Uterus (tissue), 4 donors: ENCODE measurements at places on chromosomes 7 and 10.

- H3K36me3 ChIP-seq, result no peaks in the 10 kb centered on the region
- H3K4me3 ChIP-seq, result no peak overlapping the region
- no peak overlapping the region for H3K27ac ChIP-seq
- DNase-seq, result no peak
Measured at GRCh38 chr7:131506597-131506996, 49.8 kb downstream of the PODXL start.

DNA sequence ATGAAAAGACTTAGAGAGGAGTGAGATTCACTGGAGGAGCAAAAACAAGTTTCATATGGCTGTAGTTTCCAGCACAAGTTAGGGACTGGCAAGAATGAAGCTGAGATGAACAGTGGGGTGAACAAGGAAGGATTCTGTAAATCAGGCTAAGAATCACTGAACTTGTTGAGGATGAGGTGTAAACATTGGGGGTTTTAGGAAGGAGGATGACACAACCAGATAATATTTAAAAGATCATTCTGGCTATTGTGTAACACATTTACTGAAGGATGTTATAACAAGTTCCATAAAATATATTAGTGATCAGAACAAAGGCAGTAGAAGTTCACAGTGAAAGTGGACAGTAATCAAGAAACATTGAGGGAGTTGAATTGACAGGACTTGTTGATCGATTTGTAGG lies 68.9 kb downstream of the CD36 start:
- H3K27me3 ChIP-seq, result no peaks in the 10 kb centered on the region
- H3K36me3 ChIP-seq, result no peaks in the 10 kb centered on the region
- no peak overlapping the region for H3K27ac ChIP-seq
- H3K4me1 ChIP-seq, result no peaks in the 10 kb centered on the region

- H3K27ac ChIP-seq, result no peak overlapping the region
- no peaks in the 10 kb centered on the region for H3K36me3 ChIP-seq
- no peaks in the 10 kb centered on the region for H3K27me3 ChIP-seq
- H3K4me1 ChIP-seq, result no peaks in the 10 kb centered on the region
Measured at GRCh38 chr7:5451391-5451790, 27.8 kb upstream of the TNRC18 start.

- no peak overlapping the region for H3K4me3 ChIP-seq
- H3K27me3 ChIP-seq, result no peaks in the 10 kb centered on the region
- DNase-seq, result no peak
- H3K4me1 ChIP-seq, result no peaks in the 10 kb centered on the region
Measured at GRCh38 chr10:48568131-48568530, 36.7 kb downstream of the ARHGAP22 start.

GRCh38 chr10:23461557-23461956 lies 22.7 kb downstream of the OTUD1 start:
- no peak overlapping the region for H3K27ac ChIP-seq
- no peaks in the 10 kb centered on the region for H3K36me3 ChIP-seq
- H3K4me1 ChIP-seq, result no peaks in the 10 kb centered on the region
- H3K27me3 ChIP-seq, result no peaks in the 10 kb centered on the region

DNA sequence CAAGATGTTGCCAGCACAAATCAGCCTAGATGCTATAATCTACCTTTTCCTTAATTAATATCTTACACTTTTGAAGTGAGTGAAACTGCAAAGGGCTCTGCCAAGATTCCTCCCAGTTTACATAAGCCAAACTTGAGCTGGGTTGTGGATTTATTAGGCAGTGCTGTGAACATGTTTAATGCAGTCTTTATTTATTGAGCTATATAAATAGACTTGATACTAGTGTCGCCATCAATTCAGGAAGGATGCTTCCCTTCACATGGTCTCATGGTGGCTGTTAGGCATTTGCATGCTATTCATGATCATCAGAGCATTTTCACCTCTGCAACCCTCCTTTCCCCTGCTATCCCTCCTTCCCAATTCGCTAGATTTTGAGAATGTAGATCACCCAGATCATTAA lies 40.2 kb downstream of the PLEKHS1 start:
- H3K27me3 ChIP-seq, result no peaks in the 10 kb centered on the region
- no peak for DNase-seq
- no peaks in the 10 kb centered on the region for H3K36me3 ChIP-seq
- H3K4me1 ChIP-seq, result no peaks in the 10 kb centered on the region
